Chondrocyte (in vitro differentiated cells): ENCODE measurements at places on chromosomes 3 and 15.

DNA sequence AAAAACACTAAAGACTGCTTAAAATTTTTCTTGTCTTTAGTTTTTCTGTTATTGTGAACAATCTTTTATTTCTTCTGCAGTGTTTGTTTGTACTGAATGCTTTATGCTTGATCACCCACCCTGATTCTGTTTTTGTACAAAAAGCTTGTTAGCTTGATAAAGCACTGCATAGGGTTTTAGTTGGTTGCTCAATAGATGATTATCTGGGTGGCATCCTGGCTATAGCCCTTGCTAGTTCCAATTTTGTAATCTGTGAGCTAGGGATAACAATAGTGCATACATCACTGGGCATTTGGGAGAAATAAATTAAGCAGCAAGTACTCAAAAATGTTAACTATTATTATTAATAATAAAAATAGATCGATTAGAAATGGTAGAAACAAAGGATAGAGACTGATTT is 102.3 kb downstream of the ZPLD1 start:
- no peak overlapping the region for H3K4me3 ChIP-seq
- H3K36me3 ChIP-seq = no peaks in the 10 kb centered on the region
- H3K4me1 ChIP-seq = no peaks in the 10 kb centered on the region
- no peak overlapping the region for H3K27ac ChIP-seq
- peaks cover 22% of the 10 kb centered on the region for H3K27me3 ChIP-seq

GRCh38 chr3:107313711-107314110 is 63.5 kb upstream of the CCDC54 start:
- no peaks in the 10 kb centered on the region for H3K27me3 ChIP-seq
- H3K4me3 ChIP-seq = no peak overlapping the region
- DNase-seq = no peak
- H3K4me1 ChIP-seq = peaks cover 11% of the 10 kb centered on the region
- H3K36me3 ChIP-seq = peaks cover 2% of the 10 kb centered on the region
- H3K27ac ChIP-seq = no peak overlapping the region

DNA sequence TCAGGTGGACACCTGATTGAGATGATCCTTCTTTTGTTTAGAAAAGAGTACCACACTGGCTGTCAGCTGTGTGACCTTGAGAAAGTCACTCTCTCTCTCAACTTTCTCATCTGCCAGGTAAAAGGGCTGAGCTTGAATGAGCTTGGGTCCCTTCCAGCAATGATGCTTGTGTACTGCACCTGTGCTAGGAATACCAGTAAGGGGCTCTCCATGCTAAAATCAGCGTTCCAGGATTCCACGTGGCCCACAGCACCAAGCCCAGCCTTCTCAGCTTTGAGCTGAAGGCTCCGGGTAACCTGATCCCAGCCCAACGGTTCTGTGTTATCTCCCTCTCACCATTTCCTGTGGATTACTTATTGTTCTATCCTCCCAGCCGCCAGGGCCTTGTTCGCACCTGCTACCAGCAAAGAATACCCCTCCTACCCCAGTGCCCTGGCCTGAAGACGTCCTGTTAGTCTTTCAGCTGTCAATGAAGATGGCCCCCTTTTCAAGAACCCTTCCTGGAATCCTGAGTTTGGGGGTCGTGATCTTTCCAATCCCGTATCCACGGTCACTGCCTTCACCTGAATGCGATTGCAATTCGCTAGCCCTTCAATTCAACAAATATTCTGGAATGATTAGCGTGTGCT is 54.2 kb upstream of the CGNL1 start:
- no peaks in the 10 kb centered on the region for H3K27me3 ChIP-seq
- H3K36me3 ChIP-seq = no peaks in the 10 kb centered on the region

GRCh38 chr3:31903686-31904431 is 77.2 kb downstream of the OSBPL10 start:
- H3K4me3 ChIP-seq = no peak overlapping the region
- no peak overlapping the region for H3K27ac ChIP-seq
- DNase-seq = no peak
- H3K36me3 ChIP-seq = no peaks in the 10 kb centered on the region
- no peaks in the 10 kb centered on the region for H3K27me3 ChIP-seq
- peaks cover 65% of the 10 kb centered on the region for H3K4me1 ChIP-seq

GRCh38 chr3:192850451-192850981 is 67.1 kb downstream of the MB21D2 start:
- H3K36me3 ChIP-seq = peaks cover 3% of the 10 kb centered on the region
- peaks cover 50% of the 10 kb centered on the region for H3K4me1 ChIP-seq
- DNase-seq = no peak
- H3K27ac ChIP-seq = peak overlapping the region; percentile 66
- peak overlapping the region; percentile 9 for H3K4me3 ChIP-seq

GRCh38 chr3:145197051-145197820 is 963.7 kb downstream of the PLOD2 start:
- no peak for DNase-seq
- H3K36me3 ChIP-seq = peaks cover 5% of the 10 kb centered on the region
- H3K4me3 ChIP-seq = no peak overlapping the region
- H3K27ac ChIP-seq = no peak overlapping the region
- H3K4me1 ChIP-seq = no peaks in the 10 kb centered on the region

DNA sequence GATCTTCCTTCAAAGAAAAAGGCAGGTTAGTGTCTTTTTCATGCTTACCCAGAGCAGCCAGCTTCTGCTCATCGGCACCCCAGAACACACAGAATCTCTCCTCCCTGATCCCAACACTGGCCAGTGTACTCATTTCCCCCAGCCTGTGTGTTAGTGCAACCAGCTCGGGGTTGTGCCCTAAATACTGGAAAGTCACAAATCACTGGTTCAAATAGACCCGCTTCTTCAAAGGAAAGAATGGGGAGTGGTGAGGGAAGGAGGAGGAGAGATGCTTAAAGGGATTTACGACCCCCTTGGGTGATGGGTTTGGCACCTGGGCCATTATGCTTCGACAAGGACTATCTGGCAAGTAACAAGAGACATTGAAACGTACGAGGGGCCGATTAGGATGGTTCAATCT is 114.0 kb downstream of the FOXB1 start:
- no peak for DNase-seq
- H3K4me1 ChIP-seq = peaks cover 8% of the 10 kb centered on the region
- H3K4me3 ChIP-seq = no peak overlapping the region
- no peak overlapping the region for H3K27ac ChIP-seq
- no peaks in the 10 kb centered on the region for H3K36me3 ChIP-seq

- DNase-seq = no peak
- H3K4me3 ChIP-seq = no peak overlapping the region
Measured at GRCh38 chr3:73868688-73869315, 244.1 kb upstream of the PDZRN3 start.

DNA sequence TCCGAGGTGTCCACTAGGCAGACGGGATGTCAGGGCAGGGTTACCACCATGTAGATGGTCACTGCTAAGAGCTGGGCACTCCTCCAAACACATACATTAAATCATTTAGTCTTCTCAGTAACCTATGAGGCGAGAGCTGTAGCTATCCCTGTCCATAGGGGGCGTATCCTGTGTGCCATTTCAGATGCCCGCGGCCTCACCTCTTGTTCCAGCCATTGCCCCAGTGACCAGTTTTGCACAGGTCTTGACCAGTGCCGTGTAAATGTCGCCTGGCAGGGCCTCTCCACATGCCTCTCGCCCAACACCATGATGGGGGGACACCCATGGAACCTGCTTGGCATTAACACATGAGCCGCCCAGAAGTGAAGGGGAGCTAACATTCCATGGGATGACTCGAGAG is 20.8 kb upstream of the SRP14 start:
- no peak overlapping the region for H3K4me3 ChIP-seq
- H3K27ac ChIP-seq = no peak overlapping the region
- DNase-seq = peak; percentile 52
- peaks cover 4% of the 10 kb centered on the region for H3K36me3 ChIP-seq
- no peaks in the 10 kb centered on the region for H3K27me3 ChIP-seq

- no peak overlapping the region for H3K4me3 ChIP-seq
- H3K27me3 ChIP-seq = no peaks in the 10 kb centered on the region
- H3K27ac ChIP-seq = peak overlapping the region; percentile 73
- H3K4me1 ChIP-seq = no peaks in the 10 kb centered on the region
- H3K36me3 ChIP-seq = peaks cover 2% of the 10 kb centered on the region
- DNase-seq = no peak
Measured at GRCh38 chr3:151789853-151790463, 24.0 kb upstream of the AADAC start.

- H3K27me3 ChIP-seq = no peaks in the 10 kb centered on the region
- no peak overlapping the region for H3K27ac ChIP-seq
Measured at GRCh38 chr3:81299481-81299880, 462.0 kb downstream of the GBE1 start.

DNA sequence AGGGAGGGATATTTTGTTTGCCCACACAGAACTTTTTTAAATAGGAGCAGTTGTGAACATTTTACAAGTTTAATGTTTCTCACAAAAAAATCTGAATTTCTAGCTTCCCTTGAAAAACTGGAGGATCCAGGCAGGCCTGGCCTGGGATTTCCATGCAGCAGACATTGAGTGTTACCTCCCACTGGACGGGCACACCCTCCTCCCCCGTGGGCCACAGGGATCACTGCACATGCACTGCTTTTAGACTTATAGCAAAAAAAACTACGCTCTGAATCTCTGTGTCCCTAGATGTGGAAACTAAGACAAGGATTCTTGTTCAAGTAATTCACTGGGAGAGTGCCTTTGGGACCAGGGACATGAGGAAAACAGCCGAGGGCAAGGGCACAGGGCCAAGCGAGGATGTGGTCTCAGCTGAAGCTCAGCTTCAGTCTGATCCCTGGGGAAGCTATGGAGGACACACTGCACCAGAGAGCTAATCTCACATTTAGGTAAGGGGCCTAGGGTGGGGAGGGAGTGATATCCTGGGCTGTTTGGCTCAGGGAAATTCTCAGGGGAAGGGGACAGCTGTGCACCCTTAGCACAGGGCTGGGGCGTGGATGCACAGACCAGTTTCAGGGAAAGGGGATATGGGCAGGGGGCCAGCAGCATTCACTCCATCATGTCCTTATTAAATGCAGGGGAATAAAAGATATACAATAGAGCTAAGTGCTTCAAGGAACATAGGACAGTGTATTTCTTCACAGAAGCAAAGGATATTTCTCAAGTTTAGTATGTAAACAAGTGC is 46.0 kb downstream of the FSIP1 start:
- H3K27me3 ChIP-seq = no peaks in the 10 kb centered on the region
- DNase-seq = no peak
- H3K27ac ChIP-seq = peak overlapping the region; percentile 47

GRCh38 chr3:188111002-188111584 is 42.9 kb upstream of the LPP start:
- no peaks in the 10 kb centered on the region for H3K4me1 ChIP-seq
- peaks cover 2% of the 10 kb centered on the region for H3K36me3 ChIP-seq
- H3K27ac ChIP-seq = no peak overlapping the region
- H3K4me3 ChIP-seq = no peak overlapping the region
- DNase-seq = no peak

- peaks cover 6% of the 10 kb centered on the region for H3K27me3 ChIP-seq
- H3K36me3 ChIP-seq = peaks cover 2% of the 10 kb centered on the region
- H3K4me3 ChIP-seq = no peak overlapping the region
- no peak for DNase-seq
- no peaks in the 10 kb centered on the region for H3K4me1 ChIP-seq
Measured at GRCh38 chr15:87669846-87670245, 586.7 kb downstream of the NTRK3 start.

DNA sequence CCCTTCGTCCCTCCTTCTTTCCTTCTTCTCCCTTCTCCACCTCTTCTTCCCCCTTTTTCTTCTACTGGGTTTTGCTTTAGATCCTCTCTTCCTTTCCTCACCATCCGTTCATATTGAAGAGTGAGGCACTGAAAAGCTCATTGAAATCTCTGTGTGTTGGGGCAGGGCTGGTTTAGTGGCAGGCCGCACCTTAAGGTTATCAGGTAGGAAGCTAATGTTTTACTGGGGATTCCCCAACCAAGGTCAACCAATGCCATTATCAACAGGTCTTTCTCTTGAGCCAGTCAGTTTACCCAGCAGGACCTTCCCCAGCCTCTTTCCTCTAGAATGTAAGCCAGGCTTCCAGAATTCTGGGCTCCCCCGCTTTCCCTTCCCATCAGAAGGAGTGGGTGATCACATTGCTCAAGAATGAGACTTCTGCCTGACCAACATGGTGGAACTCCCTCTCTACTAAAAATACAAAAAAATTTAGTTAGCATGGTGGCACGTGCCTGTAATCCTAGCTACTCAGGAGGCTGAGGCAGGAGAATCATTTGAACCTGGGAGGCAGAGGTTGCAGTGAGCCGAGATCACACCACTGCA is 11.5 kb upstream of the VPS8 start:
- no peak overlapping the region for H3K4me3 ChIP-seq
- no peaks in the 10 kb centered on the region for H3K36me3 ChIP-seq
- H3K27me3 ChIP-seq = peaks cover 21% of the 10 kb centered on the region
- no peaks in the 10 kb centered on the region for H3K4me1 ChIP-seq
- no peak overlapping the region for H3K27ac ChIP-seq
- DNase-seq = no peak

GRCh38 chr3:187616307-187616972 is 53.8 kb downstream of the SST start:
- no peak overlapping the region for H3K27ac ChIP-seq
- no peaks in the 10 kb centered on the region for H3K36me3 ChIP-seq
- DNase-seq = no peak
- peaks cover 2% of the 10 kb centered on the region for H3K4me1 ChIP-seq

- H3K27me3 ChIP-seq = no peaks in the 10 kb centered on the region
- no peak for DNase-seq
- H3K4me3 ChIP-seq = no peak overlapping the region
- H3K4me1 ChIP-seq = peaks cover 84% of the 10 kb centered on the region
- H3K36me3 ChIP-seq = no peaks in the 10 kb centered on the region
Measured at GRCh38 chr3:150251187-150252062, 156.7 kb upstream of the TSC22D2 start.

- no peak overlapping the region for H3K27ac ChIP-seq
- no peak for DNase-seq
- no peaks in the 10 kb centered on the region for H3K36me3 ChIP-seq
- no peaks in the 10 kb centered on the region for H3K4me1 ChIP-seq
- H3K4me3 ChIP-seq = no peak overlapping the region
- H3K27me3 ChIP-seq = peaks cover 5% of the 10 kb centered on the region
Measured at GRCh38 chr3:170196833-170197232, 15.3 kb upstream of the PHC3 start.

GRCh38 chr3:184807549-184807948 is 4.4 kb upstream of the VPS8 start:
- no peaks in the 10 kb centered on the region for H3K36me3 ChIP-seq
- no peak for DNase-seq
- peaks cover 5% of the 10 kb centered on the region for H3K4me1 ChIP-seq
- H3K4me3 ChIP-seq = no peak overlapping the region
- H3K27me3 ChIP-seq = no peaks in the 10 kb centered on the region

GRCh38 chr3:161149529-161149928 is 44.4 kb upstream of the B3GALNT1 start:
- H3K4me3 ChIP-seq = no peak overlapping the region
- peaks cover 1% of the 10 kb centered on the region for H3K36me3 ChIP-seq
- H3K27me3 ChIP-seq = no peaks in the 10 kb centered on the region

- no peak overlapping the region for H3K27ac ChIP-seq
- H3K4me1 ChIP-seq = peaks cover 23% of the 10 kb centered on the region
- no peak for DNase-seq
- no peak overlapping the region for H3K4me3 ChIP-seq
- peaks cover 5% of the 10 kb centered on the region for H3K36me3 ChIP-seq
- H3K27me3 ChIP-seq = peaks cover 10% of the 10 kb centered on the region
Measured at GRCh38 chr15:70192490-70192889, 94.8 kb upstream of the TLE3 start.
